ENCODE measurements at places on chromosomes 2 and 18.

GRCh38 chr18:48904091-48904490 lies 46.7 kb downstream of the SMAD7 start:
- DNase-seq = no peak

DNA sequence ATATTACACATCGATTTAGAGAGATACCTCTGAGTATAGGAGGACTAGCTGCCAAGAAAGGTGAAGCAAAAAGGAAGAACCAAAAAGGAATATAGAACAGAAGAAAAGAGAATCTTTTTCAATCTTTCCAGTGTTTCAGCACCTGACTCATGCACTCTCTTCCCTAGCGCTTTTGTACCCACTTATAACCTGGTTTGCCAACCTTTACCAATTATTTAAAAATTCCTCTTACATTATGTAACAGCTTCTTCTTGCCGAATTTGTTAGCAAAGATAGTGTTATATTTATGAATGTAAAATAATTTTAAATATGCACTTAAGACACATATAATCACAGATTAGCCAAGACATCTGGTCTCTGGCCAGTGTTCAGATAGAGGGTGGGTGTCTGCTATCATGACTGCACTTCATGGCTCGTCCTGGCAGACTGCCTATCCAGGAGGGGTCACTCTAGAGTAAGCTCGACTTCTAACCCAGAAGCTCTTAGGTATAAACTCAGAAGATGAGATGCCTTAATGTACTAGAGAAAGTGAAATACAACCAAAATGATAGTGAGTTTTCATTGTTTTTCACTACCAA lies 122.9 kb downstream of the ATAD2B start:
- DNase-seq = no peak

DNA sequence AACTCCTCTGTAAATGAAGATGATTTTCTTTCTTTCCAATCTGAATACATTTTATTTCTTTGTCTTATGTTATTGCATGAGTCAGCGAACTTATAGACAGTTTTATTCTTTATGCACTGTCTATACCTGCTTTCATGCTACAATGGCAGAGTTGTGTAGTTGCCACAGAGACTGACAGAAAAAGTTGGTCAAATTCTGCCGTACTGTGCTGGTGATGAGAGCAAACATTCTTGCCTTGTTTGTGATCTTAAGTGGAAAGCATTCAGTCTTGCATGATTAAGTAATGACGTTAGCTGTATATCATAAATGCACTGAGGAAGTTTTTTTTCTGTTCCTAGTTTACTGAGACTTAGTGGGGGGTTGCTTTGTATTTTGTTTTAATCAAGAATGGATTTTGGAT lies 32.9 kb downstream of the ZC3H15 start:
- no peak for DNase-seq

DNA sequence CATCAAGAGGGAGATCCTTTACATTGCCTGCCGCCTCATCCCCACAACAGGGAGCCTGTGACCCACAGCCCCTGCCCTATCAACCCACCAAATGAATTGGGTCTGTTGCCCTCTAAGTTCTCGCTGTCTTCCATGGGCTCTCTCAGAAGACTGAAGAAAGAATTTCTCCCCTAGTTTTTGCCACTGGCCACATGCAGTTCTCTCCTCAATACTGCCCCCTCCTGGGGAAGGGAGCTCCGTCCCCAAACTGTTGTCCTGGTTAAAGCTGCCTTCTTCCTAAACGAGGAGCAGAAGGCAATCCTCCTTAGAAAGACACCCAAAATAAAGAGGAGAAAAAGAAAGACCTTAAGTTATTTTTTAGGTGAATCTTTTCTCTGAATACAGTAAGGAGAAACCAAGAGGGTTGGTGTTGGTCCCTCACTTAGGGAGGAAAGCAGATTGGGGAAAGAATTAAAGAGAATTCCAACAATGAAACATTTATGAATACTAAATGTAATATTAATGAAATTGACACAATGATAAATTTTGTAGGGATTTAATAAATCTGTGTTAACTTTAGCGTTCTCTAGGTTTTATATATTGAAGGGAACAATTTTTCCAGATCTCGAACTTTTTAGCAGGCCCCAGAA lies 31.1 kb upstream of the SATB2 start:
- no peak for DNase-seq

DNA sequence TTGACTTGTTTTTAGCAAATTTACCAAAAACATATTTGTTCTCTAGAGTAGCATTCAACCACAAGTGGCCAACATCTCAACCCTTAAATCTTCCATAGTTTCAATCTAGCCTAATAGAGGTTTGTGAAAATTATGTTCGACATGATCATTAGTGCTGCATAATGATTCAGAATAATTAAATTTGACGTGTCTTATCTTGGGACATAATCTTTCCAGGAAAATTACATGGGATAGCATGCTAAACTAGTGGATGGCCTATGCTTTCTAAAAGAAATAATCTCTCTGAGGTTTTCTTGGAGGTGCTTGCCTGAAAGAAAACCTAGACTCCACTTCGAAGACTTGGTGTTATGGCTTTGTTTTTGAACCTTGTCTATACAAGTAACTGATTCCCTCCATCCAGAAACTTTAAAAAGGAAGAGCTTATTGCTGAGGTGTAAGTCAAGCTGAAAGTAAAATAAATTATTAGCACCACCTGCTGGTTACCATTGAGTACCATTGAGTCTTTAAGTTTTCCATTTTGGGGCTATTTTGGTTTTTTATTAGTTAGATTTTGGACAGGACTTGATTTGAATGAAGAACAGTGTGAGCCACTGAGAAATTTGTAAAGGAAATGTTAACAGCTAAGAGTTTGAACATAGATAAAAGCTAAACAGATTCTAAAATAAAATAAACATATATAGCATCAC lies 32.7 kb downstream of the COX7A2L start:
- no peak for DNase-seq

DNA sequence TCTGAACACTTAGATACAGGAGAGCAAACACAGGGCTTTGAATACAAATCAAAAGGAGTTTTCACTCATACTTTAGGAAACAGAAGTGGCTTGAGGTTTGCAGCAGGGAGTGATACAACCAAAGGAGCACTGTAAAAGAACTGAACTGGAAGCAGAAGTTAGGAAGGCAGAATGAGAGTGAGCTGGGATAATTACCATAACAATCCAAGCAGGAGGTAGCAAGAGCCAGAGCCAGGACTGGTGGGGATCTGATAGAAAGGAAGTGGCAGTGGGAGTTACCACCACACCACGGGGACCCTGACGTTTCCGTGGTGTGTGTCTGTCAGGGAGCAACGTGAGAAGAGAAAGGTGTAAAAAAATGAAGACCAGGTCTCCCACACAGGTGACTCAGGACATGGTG lies 81.3 kb upstream of the EPB41L3 start:
- no peak for DNase-seq

- no peak for DNase-seq
Observed at GRCh38 chr18:69755856-69756496, 191.7 kb downstream of the CD226 start.

DNA sequence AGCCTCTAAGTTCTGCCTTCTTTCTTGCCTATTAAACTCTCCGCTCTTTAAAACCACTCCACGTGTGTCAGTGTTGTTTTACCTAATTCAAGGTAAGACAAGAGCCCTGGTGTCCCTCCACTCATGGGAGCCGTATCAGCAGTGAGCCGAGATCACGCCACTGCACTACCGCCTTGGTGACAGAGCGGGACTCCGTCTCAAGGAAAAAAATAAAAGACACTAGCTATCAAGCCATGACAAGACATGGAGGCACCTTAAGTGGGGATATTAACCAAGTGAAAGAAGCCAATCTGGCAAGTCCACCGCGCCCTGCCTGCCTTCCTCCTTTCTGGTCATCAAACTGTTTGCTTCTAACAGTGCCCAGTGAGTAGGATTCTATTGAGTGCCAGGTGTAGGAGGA lies 40.2 kb upstream of the LBH start:
- DNase-seq = no peak

- DNase-seq = no peak
Observed at GRCh38 chr2:220764171-220764570, 807.9 kb downstream of the EPHA4 start.

- no peak for DNase-seq
Observed at GRCh38 chr2:5845798-5846330, 153.7 kb downstream of the SOX11 start.

DNA sequence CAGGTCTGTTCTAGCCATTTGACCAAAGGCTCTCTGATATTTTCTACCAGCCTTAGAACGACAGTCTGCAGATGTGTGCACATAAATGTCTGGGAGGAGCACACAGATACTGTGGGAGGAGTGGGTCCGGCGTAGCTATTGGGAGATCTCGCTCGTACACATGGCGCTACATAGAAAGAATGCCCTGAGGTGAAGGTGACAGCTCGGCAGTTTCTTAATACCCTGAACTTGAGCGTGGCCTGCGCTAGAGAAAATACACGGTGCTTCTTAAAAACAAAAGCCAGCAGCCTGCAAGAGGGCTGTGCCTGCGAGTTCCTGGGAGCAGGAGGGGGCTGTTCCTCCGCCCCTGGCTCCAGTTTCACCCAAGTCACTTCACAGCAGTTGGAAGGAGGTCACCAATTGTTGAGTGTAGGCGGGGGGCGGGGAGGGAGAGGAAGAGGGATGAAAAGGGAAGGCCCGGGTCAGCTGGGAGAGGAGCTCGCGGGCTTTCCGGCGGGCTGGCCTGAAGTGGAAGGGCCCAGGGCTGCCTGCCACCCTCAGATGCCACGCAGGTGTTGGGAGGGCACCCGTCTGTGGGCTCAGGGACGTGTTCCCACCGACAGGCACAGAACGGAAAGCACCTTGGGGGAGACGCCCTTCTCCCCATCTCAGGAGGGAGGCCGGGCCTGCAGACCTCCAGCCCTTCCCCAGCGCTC lies 124.7 kb upstream of the ZNF516 start:
- no peak for DNase-seq

- DNase-seq = no peak
Observed at GRCh38 chr18:77052983-77053309, 79.6 kb downstream of the MBP start.
